ENCODE measurements at places on chromosomes 6 and 20. TPM values are rescaled to one million over a fixed set of nuclear protein-coding genes. Genes with fewer than 3 reads are reported as not detected.
A peak's percentile ranks its signal among the peaks of the same experiment; 100 is the strongest.

- no peak for DNase-seq
- H3K27ac ChIP-seq, result no peak overlapping the region
Measured at GRCh38 chr20:137668-138490, 4.5 kb upstream of the DEFB126 start.

DNA sequence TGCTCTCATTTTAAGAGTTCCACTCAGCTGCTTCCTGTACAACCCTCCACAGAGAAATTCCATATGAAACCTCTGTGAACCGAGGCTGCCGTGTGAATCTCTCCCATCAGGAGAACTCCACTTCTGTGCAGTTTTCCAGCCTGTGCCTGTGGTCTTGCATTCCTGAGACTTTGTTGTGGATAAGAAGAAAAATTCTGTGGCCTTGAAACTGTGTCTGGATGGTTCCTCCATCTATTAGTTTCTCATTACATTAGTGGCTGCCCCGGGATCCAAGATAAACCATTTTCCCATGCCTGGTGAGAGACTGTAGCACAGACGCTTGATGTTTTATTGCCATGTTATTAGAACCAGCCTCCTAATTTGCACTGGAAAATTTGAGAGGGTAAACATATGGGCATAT lies 40.8 kb upstream of the TIAM2 start:
- H3K4me1 ChIP-seq, result no peaks in the 10 kb centered on the region
- no peaks in the 10 kb centered on the region for H3K27me3 ChIP-seq
- H3K4me3 ChIP-seq, result no peak overlapping the region
- DNase-seq, result no peak
- H3K36me3 ChIP-seq, result no peaks in the 10 kb centered on the region

- H3K4me3 ChIP-seq, result no peak overlapping the region
- no peaks in the 10 kb centered on the region for H3K27me3 ChIP-seq
- H3K27ac ChIP-seq, result no peak overlapping the region
- no peaks in the 10 kb centered on the region for H3K36me3 ChIP-seq
Measured at GRCh38 chr6:139648430-139649000, 274.1 kb upstream of the CITED2 start.

DNA sequence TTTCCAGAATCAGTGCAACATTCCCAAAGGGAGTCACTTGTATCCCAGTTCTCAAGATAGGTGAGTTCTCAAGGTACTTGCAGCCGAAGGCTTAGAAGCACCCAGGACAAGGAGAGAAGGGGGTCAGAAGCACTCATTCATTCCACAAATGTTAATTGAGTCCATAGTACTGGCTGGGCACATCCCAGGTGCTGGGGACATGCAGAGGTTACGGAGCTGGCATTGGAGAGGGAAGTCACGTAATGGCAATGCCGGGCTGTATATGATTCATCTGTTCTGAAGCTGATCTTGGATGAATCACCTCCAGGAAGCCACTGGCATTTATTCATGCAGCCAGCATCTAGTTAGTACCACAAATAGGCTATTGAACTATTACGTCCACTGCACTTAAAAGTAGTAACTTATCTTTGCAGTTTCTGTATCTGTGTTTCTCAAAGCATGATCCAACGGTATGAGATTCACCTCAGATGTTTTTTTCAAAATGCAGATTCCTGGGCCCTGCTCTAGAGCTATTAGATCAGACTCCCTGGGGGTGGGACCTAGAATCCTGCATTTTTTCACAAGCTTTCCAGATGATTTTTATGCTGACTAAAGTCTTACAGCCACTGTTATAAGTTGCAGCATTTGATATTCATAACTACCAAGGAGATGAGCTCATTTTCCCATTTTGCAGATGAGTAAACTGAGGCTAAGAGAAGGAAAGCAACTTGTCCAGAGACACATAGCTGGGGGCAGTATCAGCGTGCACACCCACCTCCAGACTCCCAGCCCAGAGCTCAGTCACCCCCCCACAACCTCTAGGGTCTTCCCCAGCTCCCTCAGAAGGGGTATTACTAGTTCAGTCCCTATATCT lies 44.1 kb upstream of the ID1 start:
- H3K27me3 ChIP-seq, result no peaks in the 10 kb centered on the region
- peak overlapping the region; percentile 68 for H3K27ac ChIP-seq
- H3K36me3 ChIP-seq, result peaks cover 36% of the 10 kb centered on the region

DNA sequence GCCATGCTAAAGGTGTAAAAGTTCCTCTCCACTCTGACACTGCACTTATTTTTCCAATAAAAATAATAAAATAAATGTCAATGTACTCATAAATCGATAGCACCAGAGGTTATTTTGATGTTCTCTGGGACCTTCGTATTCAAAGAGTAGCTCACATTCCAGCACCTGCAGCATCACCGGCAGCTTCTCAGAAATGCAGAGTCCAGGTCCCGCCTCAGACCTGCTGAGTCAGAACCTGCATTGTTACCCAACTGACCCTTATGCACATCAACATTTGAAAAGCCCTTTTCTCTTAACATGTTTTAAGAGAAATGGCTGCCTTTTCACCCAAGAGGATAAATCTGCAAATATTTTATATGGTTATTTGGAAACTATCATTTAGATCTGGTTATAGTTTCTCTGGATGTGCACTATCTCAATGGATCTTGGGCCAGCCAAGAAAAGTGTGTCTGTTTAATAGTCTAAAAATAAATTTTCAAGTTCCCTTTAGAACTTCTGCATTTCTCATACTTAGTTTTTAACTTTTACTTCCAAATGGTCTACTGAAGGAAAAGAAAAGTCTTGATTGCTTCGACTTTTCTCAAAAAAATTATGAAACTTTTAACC lies 216.2 kb upstream of the PRDM1 start:
- H3K27ac ChIP-seq, result no peak overlapping the region
- no peaks in the 10 kb centered on the region for H3K27me3 ChIP-seq
- no peaks in the 10 kb centered on the region for H3K36me3 ChIP-seq
- no peak overlapping the region for H3K4me3 ChIP-seq
- no peaks in the 10 kb centered on the region for H3K4me1 ChIP-seq

DNA sequence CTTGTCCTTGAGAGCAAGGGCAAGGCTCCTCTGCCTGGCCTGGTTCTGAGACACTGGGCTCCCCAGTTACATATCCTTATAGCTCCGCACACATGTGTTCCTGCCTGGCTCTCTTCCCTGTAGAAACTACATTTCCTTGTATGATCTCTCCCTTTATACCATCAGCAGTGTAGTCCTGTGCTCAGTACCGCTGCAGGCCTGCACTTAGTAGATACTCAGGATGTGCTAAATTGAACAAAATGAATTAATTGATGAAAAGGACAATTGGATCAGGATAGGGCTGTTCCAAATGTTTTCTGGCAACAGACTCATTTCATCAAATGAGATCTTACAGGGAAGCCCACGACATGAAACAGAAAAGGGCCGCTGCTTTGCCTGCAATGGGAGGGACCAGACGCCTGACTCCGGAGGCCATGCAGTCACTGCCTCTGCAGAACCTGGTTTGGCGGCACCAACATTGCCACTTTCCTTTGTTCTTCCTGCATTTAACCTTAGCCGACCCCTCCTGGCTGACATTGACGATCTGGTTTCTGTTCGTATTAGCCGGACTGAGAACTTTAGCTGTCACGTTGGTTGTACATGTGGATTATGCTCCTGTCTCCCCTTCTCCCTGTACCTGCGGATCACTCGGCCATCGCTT lies 53.3 kb downstream of the CHMP4B start:
- no peaks in the 10 kb centered on the region for H3K27me3 ChIP-seq
- H3K4me1 ChIP-seq, result peaks cover 15% of the 10 kb centered on the region
- no peak overlapping the region for H3K27ac ChIP-seq
- no peak for DNase-seq

DNA sequence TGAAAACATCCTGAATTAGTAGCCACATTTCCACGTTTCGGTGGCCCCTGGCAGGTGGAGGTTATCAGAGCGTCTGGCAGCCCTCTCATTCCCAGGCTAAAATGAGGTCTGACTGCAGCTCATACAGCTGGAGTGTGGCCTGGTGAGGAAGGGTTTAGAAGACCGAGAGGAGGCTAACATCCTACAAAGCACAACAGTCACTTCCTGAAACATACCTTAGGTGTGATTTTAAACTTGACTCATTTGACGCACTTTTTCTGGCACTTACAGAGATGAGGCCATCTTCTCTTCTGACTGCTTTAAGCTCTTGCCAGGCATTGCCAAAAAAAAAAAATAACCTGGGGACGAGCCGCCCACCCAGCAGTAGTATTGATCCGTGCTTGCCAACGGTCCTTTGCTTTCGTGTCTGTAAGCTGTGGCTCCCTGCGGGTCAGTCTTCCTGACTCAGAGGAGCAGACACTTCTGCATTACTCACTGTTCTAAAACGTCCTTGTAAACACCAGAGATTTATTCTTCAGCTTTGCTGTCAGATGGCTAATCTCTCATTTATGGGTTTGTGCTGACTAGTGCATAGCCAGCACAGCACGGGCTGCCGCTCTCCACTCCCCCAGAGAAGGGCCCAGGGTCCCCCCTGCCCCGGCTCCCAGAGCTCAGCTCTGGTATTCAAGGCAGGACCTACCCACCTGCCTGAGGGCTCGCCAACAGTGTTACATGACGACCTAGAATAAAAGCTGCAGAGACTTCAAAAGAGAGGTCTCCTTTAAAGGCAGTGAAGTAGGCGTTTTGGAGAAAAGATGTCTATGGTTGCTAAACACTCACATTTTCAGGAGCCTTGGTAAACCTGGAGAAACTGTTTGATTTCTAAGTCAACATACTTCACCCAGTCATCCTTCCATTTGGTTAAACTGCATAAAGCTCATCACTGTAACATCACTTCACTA lies 78.5 kb upstream of the FRMD1 start:
- no peaks in the 10 kb centered on the region for H3K27me3 ChIP-seq
- H3K4me1 ChIP-seq, result peaks cover 19% of the 10 kb centered on the region
- H3K4me3 ChIP-seq, result no peak overlapping the region
- H3K27ac ChIP-seq, result no peak overlapping the region
- no peak for DNase-seq

- no peaks in the 10 kb centered on the region for H3K36me3 ChIP-seq
- H3K27me3 ChIP-seq, result no peaks in the 10 kb centered on the region
- no peak overlapping the region for H3K4me3 ChIP-seq
- H3K4me1 ChIP-seq, result peaks cover 3% of the 10 kb centered on the region
- DNase-seq, result no peak
- H3K27ac ChIP-seq, result no peak overlapping the region
Measured at GRCh38 chr6:148251891-148252290, 90.7 kb upstream of the SASH1 start.

- no peak overlapping the region for H3K4me3 ChIP-seq
- no peak for DNase-seq
- no peaks in the 10 kb centered on the region for H3K36me3 ChIP-seq
- H3K4me1 ChIP-seq, result no peaks in the 10 kb centered on the region
- H3K27ac ChIP-seq, result no peak overlapping the region
Measured at GRCh38 chr20:19742974-19743639, 15.0 kb upstream of the RIN2 start.

GRCh38 chr20:47605673-47606413 lies 104.2 kb downstream of the NCOA3 start:
- no peak overlapping the region for H3K4me3 ChIP-seq
- no peak for DNase-seq
- no peak overlapping the region for H3K27ac ChIP-seq
- H3K4me1 ChIP-seq, result peaks cover 1% of the 10 kb centered on the region
- no peaks in the 10 kb centered on the region for H3K36me3 ChIP-seq

GRCh38 chr20:19820555-19821211 lies 62.6 kb downstream of the RIN2 start:
- peaks cover 4% of the 10 kb centered on the region for H3K4me1 ChIP-seq
- H3K27ac ChIP-seq, result no peak overlapping the region
- no peak for DNase-seq
- peaks cover 5% of the 10 kb centered on the region for H3K36me3 ChIP-seq
- H3K27me3 ChIP-seq, result no peaks in the 10 kb centered on the region

DNA sequence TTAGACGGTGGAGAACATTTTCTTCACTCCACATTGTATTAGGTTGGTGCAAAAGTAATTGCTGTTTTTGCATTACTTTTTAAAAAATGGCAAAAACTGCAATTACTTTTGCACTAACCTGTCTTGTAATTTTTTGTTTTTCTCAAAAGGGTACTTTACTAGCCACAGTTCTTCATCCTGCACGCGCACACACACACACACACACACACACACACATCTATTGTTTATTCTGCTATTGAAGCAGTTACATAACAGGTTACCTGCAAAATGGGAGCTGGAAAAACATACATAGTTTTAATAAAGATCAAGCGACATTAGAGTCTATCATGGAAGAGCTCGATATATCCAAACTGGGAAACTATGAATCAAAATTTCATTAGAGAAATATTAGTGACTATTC lies 235.2 kb downstream of the SIM1 start:
- H3K4me3 ChIP-seq, result no peak overlapping the region
- no peaks in the 10 kb centered on the region for H3K4me1 ChIP-seq
- peak; percentile 34 for DNase-seq
- H3K27me3 ChIP-seq, result no peaks in the 10 kb centered on the region
- no peaks in the 10 kb centered on the region for H3K36me3 ChIP-seq
- no peak overlapping the region for H3K27ac ChIP-seq

DNA sequence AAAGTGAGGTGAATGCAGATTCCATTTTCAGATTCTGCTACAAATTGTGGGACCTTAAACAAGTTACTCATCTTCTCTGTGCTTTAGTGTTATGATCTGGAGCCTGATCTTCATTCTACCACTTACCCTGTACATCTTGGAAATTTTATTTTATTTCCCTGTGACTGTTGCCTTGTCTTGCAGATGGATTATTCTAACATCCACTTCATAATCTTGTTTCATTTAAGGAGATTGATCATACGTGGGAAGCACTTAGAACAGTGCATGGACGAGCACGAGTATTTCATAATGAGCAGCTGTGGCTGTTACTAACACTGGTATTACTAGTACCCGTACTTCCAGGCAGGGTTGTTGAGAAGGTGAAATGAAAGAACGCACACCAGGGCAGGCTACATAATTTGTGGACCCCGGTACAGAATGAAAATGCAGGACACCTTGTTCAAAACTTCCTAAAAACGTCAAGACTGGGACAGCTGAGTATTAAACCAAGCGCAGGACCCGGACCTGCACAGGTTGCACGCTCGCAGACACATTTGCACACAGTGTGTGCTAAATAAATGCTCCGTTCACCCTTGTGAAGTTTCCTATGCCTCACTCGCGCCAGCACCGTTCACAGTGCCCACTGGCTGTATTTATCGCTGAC lies 535 bp upstream of the CCDC170 start:
- no peaks in the 10 kb centered on the region for H3K36me3 ChIP-seq
- peak overlapping the region; percentile 68 for H3K27ac ChIP-seq
- peak overlapping the region; percentile 49 for H3K4me3 ChIP-seq
- H3K27me3 ChIP-seq, result peaks cover 26% of the 10 kb centered on the region
- no peak for DNase-seq
- peaks cover 6% of the 10 kb centered on the region for H3K4me1 ChIP-seq

- H3K36me3 ChIP-seq, result no peaks in the 10 kb centered on the region
- no peak overlapping the region for H3K27ac ChIP-seq
- no peak overlapping the region for H3K4me3 ChIP-seq
- no peaks in the 10 kb centered on the region for H3K27me3 ChIP-seq
- no peak for DNase-seq
Measured at GRCh38 chr6:167163476-167164011, 5.8 kb upstream of the GPR31 start.

- no peaks in the 10 kb centered on the region for H3K36me3 ChIP-seq
- H3K4me1 ChIP-seq, result no peaks in the 10 kb centered on the region
- no peak overlapping the region for H3K27ac ChIP-seq
- no peak overlapping the region for H3K4me3 ChIP-seq
- DNase-seq, result no peak
- no peaks in the 10 kb centered on the region for H3K27me3 ChIP-seq
Measured at GRCh38 chr6:54860132-54860531, 13.6 kb downstream of the FAM83B start.

GRCh38 chr6:112017169-112017568 lies 36.7 kb upstream of the CCN6 start:
- DNase-seq, result no peak
- peaks cover 25% of the 10 kb centered on the region for H3K4me1 ChIP-seq
- no peak overlapping the region for H3K4me3 ChIP-seq

Gene SF3B5
- total RNA-seq, result 155 TPM

Gene MUCL3
- 0.51 TPM for total RNA-seq

Gene RUNX2
- total RNA-seq, result 6.7 TPM

Gene RPL7L1
- 98.7 TPM for total RNA-seq
